ENCODE measurements at places on chromosomes 3 and 15.

DNA sequence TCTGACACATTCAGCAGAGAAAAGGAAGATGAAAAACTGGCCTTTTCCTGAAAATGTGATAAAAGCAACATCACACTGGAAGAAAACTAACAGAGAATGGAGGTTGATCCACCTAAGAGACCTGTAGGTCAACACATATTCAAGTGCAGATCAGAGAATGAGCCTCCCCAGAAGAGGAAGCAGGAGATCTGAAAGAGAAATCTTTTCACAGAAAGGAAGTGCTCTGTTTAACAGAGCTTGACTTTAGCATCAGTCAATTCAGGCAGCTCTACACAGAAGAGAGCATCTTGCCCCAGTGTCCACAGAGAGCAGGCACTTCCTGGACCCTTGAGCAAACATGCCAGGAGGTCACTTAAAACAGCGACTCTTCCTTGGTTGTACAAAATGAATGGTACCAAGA lies 655.4 kb upstream of the GBE1 start:
- DNase-seq = no peak

DNA sequence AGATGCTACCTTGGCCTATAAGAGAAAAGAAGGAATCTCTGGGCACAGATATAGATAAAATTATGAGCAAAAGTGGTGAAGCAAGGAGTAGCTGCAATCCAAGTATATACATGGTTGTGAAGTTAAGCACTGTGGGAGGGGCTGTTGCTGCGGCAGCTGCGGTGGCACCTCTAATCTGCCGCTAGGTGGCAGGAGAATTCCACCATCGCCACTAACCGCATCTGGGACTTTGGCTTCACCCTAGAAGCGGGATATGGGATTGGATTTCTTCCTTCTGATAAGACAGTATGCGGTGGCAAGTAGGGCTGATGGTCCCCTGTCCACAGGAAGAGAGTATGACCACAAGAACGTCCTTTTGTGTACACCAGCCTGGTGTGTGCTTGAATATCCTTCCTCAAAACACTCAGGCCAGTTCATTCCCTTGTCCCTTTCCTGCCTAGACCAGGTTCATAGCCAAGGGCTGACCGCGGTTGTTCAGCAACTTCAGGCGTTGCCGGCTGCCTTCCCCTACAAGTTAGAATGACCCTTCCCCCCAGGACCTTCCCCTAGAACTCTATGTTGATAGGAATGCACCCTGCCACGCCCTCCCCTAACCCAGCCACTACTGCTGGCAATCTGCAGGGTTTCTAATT lies 5.1 kb downstream of the MAGEL2 start:
- DNase-seq = no peak

GRCh38 chr3:124320976-124321375 lies 329.1 kb upstream of the ROPN1 start:
- DNase-seq = no peak

DNA sequence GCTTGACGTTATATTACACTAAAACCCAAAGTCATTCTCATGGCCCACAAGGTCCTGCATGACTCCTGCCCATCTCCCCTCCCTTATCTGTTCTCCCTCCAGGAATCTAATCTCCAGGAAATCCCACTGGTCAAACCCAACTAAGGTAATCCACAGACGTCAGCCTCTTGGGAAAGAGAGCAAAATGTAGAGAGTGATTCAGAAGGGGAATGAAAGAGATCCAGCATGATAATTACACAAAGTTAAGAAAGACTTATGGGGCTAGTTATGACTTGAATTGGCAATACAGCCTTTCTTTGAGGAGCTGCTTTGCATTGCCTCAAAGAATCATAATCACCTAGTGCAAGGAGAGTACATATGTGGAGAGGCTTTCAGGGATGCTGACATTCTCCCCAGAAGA lies 137.8 kb upstream of the MYRIP start:
- no peak for DNase-seq

DNA sequence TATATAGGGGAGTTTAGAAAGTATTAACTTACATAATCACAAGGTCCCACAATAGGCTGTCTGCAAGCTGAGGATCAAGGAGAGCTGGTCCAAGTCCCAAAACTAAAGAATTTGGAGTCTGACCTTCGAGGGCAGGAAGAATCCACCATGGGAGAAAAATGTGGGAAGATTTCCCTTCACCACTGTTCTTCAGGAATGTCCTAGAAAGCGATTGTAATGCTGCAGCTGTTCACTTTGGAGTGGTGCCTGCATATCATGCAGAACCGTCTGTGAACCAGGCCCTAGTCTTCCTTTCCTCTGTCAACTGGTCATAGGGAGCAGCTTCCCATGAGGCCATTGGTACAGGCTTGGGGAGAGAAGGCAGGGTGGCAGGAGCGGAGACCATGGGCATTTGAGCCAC lies 497.9 kb upstream of the ARPP21 start:
- DNase-seq = no peak

- DNase-seq = no peak
Observed at GRCh38 chr3:72120039-72120438, 335.1 kb upstream of the PROK2 start.

DNA sequence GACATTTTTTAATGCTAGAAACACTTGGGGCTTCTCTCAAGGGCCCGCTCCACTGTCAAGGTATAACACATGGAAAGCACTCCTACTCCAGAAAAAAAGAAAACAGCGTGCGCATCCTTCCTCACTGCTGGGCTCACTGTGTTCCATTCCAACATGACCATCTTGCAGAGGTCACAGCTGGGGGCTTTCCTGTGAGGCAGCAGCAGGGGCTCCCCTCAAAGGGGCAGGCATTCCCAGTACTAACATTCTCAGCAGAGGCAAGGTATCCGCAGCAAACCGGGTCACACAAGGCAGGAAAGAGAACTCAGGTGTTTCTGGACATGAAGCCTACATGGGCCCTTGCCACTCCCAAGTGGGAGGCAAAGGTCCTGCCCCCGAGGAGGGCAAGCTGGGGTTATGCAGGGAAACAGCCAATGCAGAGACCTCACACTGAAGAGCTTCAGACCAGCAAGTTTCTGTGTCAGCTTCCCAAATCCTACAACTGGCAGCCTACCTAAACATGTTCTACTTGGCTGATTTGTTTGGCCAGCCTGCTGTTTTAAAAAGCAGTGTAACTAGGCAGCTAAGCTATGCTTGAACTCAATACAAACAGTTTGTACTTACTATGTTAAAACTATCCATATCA lies 6.4 kb downstream of the BDH1 start:
- no peak for DNase-seq

DNA sequence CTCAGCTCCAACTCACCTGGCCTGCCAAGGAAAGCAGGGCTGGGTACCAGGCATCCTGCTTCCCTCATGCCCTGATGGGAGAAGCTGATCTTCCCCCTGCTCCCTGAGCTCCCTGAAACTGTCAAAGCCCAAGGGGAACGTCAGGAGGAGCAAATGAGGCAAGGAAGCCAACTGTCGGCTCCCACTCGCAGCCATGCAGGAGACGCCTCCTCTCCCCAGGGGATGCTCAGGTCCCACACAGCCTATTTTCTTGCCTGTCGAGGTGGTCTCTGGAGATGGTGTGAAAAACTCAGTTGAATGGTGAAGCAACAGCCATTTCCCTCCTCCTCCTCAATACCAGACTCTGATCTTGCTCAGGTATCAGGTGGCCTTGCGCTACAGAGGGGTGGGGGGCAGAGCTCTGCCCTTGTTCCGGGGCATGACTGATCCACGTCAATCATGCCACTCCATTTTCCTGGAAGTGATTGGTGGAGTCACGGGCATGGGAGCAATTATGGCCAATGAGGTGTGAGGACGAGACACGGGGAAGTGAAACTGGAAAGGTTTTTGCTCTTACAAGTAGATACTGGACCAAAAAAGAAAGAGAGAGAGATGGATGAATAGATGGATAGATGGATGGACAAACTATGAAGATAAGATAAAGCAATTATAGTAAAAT lies 58.2 kb downstream of the SLC6A1 start:
- DNase-seq = no peak

- DNase-seq = no peak
Observed at GRCh38 chr3:35773417-35773816, 134.1 kb downstream of the ARPP21 start.

GRCh38 chr15:73375755-73376305 lies 7.1 kb upstream of the HCN4 start:
- DNase-seq = no peak

GRCh38 chr3:131221731-131222130 lies 159.8 kb upstream of the NUDT16 start:
- no peak for DNase-seq

DNA sequence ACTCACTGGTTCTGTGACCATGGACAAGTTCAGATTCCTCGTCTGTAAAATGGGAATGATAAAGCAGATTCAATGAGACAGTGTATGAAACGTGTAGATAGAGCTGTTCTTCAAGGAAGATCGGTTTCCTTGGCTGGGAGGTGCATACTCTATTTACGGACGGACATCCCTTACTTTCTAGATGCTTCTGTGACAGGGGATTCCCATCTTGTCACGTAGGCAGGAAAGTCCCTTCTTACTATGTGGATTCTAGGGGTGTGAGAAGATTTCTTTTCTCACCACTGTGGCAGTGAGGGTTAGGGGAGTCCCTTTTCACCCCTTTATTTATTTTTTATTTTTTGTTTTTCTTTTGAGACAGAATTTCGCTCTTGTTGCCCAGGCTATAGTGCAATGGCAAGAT lies 180.9 kb upstream of the TBL1XR1 start:
- DNase-seq = no peak

GRCh38 chr15:58200739-58201138 lies 62.6 kb downstream of the AQP9 start:
- DNase-seq = no peak

DNA sequence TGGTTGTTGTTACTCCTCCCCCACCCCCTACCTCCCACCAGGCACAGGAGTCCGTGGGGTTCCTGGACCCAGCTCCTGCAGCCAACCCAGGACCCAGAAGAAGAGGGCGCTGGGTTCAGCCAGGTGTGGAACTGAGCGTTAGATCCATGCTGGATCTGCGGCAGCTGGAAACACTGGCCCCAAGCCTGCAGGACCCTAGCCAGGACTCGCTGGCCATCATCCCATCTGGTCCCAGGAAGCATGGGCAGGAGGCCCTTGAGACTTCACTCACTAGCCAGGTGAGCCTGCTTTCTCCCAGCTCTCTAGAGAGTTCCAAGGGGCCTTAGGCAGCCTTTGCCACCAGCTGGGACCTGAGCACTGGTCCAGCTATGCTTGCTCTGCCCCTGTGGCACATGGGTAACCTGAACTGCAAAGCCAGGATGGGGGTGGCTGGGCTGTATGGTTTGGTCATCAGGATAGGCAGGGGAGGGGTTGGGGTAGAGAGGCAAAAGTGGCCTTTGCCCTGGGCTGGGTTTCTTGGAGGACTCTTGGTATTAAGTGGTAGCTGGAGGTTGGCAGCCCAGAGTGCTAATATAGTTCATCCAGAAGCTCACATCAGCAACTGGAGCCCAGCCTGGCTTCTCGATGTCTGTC lies 7.0 kb upstream of the JMJD7 start:
- DNase-seq = no peak

- DNase-seq = no peak
Observed at GRCh38 chr15:78429477-78429876, 8.5 kb upstream of the IREB2 start.

- DNase-seq = no peak
Observed at GRCh38 chr3:34382859-34383258, 584.4 kb downstream of the PDCD6IP start.

- no peak for DNase-seq
Observed at GRCh38 chr3:13120928-13121552, 47.8 kb upstream of the IQSEC1 start.
